ENCODE measurements at places on chromosomes 7 and 10.
A peak's percentile ranks its signal among the peaks of the same experiment; 100 is the strongest.

DNA sequence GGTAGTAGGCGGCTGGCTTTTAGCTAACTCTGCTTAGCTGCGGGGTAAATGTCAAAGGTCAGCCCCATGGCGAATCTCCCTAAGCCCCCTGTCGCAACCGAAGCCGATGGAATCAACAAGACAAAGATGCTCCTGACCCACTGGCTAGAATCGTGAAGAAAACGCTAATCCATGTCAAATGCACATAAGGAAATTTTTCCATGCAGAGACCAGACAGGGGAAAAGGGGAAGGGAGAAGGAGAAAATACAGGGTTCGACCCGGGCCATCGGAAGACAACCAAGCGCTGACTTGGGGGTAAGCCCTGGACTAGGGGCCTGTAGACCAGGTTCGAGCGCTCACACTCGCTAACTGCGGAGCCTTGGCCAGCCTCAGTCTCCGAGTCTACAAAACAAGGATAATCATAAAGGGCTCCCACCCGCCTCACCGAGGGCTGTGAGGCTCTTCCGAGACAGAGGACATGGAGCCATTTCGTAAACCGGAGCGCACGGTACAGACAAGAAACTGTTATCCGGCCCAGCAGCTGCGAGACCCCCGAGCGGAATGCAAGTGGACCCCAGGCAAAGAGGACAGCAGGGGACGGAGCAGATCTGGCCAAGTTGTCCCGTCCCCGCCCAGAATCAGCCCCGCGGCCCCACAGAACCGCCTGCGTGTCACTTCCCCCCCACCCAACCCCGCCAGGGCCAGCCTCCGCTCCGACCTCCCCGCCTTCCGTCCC, 507 bp downstream of the SAR1A start:
- DNase-seq, result no peak

GRCh38 chr10:128958834-128959690, 508.0 kb upstream of the MGMT start:
- DNase-seq, result no peak

DNA sequence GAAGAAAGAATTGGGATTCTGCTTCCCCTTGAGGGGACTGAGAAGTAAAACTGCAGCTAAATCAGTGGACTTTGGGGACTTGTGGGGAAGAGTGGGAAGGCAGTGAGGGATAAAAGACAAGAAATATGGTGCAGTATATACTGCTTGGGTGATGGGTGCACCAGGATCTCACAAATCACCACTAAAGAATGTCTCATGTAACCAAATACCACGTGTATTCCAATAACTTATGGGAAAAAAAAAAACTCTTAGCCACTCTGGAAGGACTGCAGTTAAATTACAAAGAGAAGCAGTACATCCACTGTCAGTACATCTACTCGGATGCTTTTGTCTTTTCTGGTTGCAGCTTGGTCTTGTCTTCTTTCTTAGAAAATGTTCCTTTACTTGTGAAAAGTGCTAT, 27.4 kb upstream of the GOT1 start:
- DNase-seq, result no peak

GRCh38 chr10:13271552-13272163, 28.2 kb downstream of the PHYH start:
- DNase-seq, result peak; percentile 20

Measured in activated gamma-delta T cell treated with anti-CD3 and anti-CD28 coated beads, Interleukin-2, amount 50 U/mL, for 16 hours (primary cell).